CD14-positive monocyte (primary cell): ENCODE measurements at places on chromosomes 2 and 18.
A peak's percentile ranks its signal among the peaks of the same experiment; 100 is the strongest.

GRCh38 chr2:45171136-45171501, 161.9 kb upstream of the SIX2 start:
- no peak for DNase-seq

DNA sequence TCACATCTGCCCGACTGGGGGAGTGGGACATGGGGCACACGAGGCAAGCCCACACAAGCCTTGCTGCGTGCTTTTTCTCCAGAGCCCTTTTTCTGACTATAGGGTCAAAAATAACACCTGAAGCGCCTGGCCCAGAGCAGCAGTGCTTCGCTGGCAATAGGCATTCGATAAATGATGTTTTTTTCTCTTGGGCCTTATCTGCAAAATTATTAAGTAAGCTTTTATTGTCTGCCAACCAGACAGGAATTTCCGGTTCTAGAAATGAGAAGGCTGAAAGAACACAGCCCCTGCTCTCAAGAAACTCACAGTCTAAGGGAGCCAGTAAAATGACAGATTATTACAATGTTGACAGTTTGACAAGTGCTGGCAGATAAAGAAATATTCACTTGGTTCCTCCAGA, 2.7 kb upstream of the TMBIM1 start:
- no peak for DNase-seq

DNA sequence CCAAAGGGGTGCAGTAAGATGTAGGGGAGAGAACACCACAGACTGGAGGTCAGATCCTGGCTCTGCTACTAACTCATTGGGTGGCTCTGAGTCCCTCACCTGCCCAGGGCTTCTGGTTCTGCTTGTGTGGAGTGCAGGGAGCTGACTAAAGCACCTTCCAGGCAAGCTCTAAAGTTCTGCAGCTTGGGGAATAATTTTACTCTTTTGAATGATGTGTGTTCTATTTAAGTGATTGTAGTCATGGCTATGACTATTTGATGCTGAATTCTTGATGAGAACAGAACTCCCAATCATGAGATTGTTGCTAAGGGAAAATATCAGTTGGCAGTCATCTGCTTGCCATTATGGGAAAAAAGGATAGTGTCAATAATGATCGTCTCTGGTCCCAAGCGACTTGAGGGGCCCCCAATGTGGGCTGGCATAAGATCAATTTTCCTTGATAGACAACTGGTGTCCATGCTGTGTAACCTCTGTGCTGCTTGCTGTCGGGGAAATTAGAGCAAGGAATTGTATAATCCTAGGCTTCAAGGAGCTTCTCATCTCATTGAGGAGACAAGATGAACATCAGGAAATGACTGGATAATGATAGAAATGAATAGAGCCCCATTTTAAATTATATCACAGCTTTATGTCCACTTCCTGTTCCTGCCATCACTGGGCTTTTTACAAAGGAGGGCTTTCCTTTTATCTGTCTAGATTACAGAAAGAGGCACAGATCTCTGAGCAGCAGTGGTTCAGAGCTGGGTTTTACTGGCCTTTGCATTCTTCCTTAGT, 131.7 kb downstream of the SLC4A3 start:
- DNase-seq, result no peak

DNA sequence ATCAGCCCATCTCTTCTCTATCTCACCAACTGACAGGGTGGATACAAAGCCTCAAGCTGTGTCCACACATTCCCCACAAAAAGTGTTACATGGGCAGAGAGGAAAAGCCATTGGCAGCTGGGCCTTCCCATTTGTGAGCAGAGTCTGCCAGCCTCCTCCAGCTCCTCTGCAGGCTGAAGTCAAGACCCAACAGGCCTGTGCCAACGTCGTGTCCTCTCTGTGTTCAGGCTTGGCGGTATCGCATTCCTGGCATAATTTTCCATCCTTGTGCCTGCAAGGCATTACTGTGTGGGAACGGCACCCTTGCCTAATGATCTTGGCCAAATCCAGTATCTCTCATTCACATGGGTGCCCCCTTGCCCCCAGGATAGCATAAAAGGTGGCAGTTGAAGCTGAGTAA, 41.5 kb upstream of the APCDD1 start:
- DNase-seq, result no peak

DNA sequence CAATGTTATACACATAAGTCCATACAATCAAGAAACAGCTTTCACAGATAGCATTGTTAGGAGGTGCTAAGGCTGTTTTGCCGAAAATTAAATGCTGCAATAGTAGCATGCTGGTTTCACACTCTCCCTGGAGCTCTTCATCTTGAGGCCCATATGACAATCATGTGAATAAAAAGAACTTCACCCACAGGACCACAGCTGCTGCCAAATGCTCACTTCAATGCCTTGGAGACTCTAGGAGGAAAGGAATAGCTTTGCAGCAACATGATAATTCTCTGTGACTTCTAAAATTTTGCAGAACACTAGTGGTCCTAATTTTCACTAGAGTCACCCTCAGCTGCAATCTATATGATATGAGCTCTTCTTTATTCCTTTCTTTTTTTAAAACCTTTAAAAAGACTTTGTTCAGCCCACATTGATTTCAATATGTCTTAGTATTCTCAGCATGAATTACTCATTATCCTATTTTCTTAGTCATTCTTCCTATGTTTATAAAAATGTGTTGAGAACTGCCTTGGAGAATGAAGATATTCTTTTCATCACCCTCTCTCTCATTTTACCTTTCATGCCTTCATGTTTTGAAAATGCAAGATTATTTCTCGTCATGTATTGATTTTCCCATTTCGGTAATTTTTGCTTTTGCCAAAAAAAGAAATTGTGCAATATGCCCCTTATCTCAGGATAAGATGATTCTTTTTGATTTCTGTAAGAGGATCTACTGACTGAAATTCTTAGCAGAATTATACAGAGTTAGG, 108.2 kb downstream of the PDE1A start:
- DNase-seq, result no peak

- no peak for DNase-seq
Measured at GRCh38 chr2:42339191-42339912, 21.7 kb downstream of the COX7A2L start.

DNA sequence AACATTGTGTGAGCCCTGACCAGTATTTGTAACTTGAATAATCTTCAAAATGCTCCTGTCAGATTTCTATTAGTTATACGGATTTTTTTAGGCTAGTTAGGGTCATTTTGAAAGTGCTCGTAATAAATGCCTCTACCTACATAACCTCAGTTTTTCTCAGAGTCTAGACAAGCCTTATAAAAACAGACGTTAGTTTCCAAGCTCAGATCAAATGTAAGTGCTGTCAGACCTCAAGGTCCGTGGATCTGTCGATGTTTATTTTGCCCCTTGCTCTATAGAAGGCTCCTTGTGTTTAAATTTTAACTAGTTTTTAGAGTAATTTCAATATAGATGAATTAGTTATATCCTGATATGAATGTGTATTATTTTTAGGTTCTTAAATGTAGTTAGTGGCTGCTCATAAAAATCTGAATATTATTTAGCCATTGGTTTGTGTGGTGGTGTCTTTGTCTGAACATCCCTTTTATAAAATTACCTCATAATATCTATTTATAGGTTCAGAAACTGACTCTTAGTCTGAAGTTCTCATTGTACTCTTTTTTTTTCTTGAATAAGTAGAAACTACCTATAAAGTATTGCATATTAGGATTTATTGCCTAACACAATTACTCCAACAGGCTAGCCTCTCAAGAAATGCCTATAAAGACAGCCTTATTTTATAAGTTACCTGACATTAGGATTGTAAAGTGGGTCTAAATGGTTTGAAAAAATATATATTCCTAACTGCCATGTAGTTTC, 71.1 kb downstream of the MTA3 start:
- no peak for DNase-seq

GRCh38 chr2:120307482-120307881, 38.5 kb upstream of the INHBB start:
- no peak for DNase-seq

- no peak for DNase-seq
Measured at GRCh38 chr18:67301592-67301991, 214.9 kb downstream of the DSEL start.

DNA sequence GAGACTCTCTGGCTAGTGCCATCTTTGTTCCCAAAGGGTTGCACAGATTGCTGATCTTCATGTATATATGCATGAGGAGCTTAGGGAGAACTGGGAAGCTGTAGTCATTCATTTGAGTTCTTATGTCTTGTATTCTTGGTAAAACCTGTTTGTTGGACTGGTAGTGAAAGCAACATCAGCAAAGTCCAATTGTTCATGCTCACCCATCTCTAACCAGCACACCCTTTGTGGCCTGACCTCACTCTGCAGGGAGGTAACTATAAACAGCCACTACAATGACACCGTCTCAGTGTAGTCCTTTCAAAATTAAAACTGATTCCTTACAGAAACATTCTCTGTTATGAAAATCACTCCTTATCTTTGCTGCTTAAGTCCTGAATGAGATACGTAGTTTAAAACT, 13.9 kb upstream of the LMAN1 start:
- no peak for DNase-seq

GRCh38 chr18:59141294-59142068, 1.8 kb downstream of the SEC11C start:
- DNase-seq, result no peak

- DNase-seq, result no peak
Measured at GRCh38 chr18:54130631-54131030, 93.8 kb downstream of the MBD2 start.

GRCh38 chr2:217286833-217287232, 427.0 kb upstream of the TNP1 start:
- no peak for DNase-seq

GRCh38 chr2:233208382-233209116, 42.9 kb upstream of the ATG16L1 start:
- DNase-seq, result no peak

GRCh38 chr2:20509770-20510490, 63.1 kb downstream of the RHOB start:
- no peak for DNase-seq

DNA sequence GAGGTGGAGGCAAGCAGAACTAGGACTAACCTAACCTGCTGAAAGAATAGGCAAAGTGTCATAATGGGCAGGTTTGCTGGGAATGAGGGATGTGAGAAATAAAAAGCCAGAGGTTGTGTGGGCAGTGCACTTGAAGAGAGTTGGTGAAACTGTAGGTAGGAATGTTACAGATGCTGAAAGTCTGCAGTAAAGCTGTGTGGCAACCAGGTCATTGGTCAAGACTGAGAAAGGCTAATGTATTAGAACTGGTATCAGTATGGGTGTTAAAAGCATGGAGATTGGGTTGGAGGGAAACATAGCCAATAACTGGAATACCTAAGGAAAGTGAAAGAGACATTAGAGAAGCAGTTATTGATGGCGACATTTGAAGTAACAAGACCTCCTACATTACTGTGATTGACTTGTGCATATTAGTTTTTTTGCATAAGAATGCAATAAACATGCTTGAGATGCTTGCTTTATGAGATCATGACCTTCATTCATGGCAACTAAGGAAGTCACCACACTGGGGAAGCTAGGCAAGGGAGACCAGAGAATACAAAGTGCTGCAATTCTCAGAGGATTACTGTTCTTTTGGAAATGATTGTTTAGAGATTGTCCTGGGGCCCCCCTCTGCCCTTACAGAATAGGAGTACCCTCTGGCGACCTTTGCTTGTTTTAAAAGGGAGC, 11.8 kb downstream of the GULP1 start:
- no peak for DNase-seq

GRCh38 chr2:124911560-124911959, 886.5 kb downstream of the CNTNAP5 start:
- no peak for DNase-seq

GRCh38 chr2:224984637-224985036, 57.6 kb downstream of the DOCK10 start:
- no peak for DNase-seq

DNA sequence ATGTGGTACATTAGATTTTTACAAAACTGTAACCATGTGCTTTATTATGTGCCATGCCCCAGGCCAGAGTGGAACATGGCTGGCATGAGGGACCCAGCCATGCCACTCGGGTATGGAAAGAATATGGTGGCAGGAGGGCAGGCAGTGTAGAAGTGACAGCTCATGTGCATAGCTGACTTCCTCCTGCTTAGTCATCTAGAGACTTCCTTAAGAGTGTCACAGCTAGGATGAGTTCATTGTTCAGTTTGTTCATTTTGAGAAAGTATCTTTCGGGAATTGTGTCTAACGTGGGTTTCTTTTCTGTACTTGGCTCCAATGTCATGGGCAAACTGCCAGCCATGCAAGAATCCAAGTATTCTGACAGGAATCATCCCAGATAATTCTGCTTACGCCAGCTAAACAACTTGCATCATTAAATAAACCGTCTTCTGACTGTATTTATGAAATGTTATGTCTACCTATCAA, 94.3 kb upstream of the ITGB6 start:
- DNase-seq, result peak; percentile 53

GRCh38 chr2:131037398-131038257, 55.6 kb downstream of the FAM168B start:
- no peak for DNase-seq

GRCh38 chr2:220736778-220737177, 835.3 kb downstream of the EPHA4 start:
- no peak for DNase-seq

DNA sequence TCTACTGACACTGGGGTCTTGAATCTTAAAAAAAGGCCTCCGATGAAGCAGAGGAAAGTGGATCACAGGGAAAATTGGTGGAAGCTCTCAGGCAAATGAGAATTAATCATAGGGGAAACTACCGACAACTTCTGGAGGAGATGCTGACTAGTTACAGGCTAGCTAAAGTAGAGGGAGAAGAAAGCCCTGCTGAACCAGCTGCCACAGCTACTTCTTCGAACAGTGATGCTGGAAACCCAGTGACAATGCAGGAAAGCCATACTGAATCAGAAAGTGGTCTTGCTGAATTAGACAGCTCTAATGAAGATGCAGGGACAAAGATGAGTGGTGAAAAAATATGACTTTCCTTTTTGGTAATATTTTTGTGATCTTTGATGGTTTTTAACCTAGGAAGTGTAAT, 44.9 kb upstream of the SLC3A1 start:
- DNase-seq, result no peak

- DNase-seq, result no peak
Measured at GRCh38 chr18:60585670-60586069, 213.1 kb upstream of the MC4R start.

- DNase-seq, result no peak
Measured at GRCh38 chr18:79241755-79242154, 154.0 kb upstream of the NFATC1 start.

DNA sequence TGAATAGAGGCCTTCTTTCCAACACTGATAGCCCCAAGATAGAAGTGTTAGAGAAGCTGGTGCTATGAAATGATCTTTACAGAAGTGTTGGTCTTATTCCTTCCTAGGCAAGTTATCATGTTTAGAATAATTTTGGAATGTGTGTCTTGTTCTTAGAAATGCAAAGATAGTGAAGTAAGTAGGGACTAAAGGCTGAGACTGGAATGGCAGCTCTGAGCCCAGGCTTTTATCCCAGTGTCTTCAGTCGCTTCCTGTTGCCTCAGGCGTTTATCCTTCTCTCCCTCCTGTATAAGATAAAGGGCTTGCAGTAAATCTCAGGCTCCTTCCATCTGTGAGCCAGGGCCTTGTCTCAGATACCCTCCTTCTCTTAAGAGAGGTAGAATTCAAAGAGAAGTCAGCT, 218.1 kb downstream of the TPGS2 start:
- DNase-seq, result no peak
